Esophagus squamous epithelium (tissue), 5 donors: ENCODE measurements at places on chromosomes 3 and 15.

GRCh38 chr3:67598814-67599556 lies 55.4 kb downstream of the SUCLG2 start:
- no peak for DNase-seq

DNA sequence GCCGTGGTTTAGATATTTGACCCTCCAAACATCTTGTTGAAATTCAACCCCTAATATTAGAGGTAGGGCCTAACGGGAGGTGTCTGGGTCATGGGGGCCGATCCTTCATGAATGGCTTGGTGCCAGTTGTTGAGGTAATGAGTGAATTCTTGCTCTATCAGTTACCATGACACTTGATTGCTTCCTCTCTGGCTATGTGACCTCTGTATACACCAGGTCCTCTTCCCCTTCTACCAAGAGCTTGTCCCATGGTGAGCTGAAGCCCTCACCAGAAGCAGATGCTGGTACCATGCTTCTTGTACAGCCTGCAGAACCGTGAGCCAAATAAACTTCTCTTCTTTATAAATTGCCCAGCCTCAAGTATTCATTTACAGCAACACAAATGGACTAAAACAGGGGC lies 41.8 kb upstream of the TIPARP start:
- DNase-seq, result no peak

GRCh38 chr3:37132334-37132733 lies 42.0 kb downstream of the LRRFIP2 start:
- no peak for DNase-seq

DNA sequence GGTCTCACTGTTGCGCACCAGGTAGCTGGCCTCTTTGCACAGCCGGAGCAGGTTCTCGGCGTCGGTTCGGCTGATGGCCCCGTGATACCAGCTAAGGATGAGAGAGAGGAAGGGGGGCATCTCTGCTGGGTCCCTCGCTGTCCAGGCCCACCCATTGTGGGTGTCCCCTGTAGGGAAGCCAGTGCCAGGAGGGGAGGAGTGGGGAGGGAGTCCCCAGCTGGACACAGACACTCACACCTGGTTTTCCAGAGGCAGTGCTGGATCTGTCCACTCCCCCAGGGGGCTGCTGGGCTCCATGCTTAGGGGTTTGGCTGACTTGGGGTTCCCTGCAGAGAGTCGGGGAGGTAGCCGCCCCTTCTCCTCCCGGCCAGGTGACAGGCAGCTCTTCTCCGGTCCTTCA lies 15.9 kb downstream of the SHF start:
- DNase-seq, result no peak

GRCh38 chr15:89802231-89802928 lies 12.3 kb downstream of the ANPEP start:
- no peak for DNase-seq

- no peak for DNase-seq
Observed at GRCh38 chr15:80478075-80478474, 73.9 kb downstream of the ARNT2 start.

DNA sequence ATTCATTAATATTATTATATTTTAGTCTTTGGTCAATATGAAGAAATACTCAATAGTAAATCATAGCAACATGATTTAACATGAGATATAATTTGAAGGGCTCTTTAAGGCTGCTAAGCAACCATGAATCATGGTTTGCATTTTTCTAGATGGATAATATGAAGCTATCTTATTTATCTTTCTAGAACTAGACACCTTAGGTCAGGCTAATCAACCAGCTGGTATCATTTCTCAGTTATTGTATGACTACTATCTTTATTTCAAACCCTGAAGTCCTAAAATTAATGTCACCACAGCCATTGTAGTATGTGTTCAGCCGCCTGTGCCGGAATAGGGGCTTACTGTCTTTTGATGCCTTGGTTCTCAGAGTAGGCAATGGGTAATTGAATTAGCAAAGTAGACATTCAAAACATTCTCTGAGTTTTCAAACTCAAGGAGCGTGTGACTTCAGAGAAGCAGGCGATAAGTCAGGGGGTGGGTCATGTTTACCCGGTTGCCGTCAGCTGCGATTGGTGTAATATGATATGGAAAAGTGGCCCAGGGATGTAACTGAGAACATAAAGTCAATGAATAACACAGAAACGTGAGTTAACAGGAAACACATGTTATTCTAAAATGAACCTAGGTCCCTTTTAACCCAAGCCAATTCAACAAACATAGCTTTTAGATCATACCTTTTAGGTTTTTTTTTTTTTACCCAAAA lies 93.4 kb upstream of the CTDSPL start:
- no peak for DNase-seq

- no peak for DNase-seq
Observed at GRCh38 chr3:168511428-168512014, 415.8 kb upstream of the GOLIM4 start.

DNA sequence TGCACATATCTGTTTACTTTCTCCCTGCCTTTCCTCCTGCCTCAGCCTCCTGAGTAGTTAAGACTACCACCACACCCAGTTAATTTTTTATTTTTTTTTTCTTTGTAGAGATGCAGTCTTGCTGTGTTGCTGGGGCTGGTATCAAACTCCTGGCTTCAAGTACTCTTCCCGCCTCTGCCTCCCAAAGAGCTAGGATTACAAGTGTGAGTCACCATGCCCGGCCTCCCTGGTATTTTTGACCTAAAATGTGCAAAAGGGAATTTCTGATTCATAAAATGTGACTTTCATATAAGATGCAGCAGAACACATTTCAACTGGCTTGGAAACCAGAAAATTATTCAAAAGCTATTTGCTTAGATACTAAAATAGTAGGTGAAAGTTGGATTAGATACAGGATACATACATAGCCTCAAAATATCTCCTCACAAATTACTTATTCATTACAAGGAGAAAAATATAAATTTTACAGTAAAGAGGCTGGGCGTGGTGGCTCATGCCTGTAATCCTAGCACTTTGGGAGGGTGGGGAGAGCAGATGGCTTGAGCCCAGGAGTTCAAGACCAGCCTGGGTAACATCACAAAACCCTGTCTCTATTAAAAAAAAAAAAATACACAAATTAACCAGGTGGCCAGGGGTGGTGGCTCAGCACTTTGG lies 32.0 kb downstream of the MAP4 start:
- DNase-seq, result no peak

- no peak for DNase-seq
Observed at GRCh38 chr3:156543043-156543555, 11.8 kb downstream of the SSR3 start.

DNA sequence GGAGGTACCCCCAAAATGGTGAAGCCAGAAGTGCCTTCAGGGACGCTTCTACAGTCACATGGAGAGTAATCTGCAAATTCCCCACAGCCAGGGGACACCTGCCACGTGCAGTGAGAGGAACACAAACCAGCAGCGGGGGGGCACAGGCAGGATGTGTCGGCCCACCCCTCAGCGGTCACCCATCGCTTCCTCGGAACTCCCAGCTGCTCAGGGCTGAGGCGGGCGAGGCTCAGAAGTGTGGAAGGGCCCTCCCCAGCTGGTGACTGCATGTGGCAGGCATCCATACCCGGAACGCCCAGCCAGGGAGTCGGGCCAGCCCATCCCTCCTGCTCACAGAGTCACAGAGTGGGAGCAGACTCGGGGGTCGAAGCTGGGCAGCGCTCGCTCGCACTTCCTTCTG lies 63.7 kb downstream of the SLC12A8 start:
- DNase-seq, result no peak

DNA sequence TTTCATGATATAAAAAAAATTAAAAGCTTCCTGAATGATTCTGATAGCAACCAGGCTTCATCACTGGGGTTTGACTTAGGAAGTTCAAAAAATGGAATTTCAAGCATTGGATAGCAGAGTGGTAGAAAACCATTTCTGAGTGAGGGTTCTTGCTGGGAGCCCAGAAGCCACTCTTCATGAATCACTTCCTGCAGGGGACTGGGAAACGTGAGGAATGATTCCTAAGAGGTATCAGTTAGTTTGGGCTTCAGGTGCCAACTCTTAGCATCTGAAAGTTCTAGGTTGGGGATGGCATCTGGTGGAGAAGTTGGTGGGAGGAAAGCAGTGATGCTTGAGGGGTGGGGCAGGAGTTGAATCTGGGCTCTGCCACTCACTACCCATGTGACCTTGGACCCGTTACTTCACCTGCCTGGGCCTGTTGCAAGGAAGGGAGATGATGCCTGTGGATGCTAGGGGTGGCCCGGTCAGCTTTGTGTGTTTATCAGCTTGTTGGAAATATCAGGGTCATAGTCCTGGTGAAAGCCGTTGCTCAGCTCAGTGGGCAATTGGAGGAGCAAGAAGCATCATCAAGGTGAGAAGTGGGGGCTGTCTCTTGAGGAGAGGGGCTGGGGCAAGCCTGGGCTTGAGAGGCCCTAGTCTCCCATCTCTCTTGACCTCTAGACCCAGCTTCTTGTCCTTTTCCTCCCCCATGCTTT lies 37.0 kb upstream of the TNFAIP8L3 start:
- DNase-seq, result no peak
